NCI-H187 treated with DMSO at 0.1 percent for 48 hours (cell line): ENCODE measurements at places on chromosomes 5 and 9.

DNA sequence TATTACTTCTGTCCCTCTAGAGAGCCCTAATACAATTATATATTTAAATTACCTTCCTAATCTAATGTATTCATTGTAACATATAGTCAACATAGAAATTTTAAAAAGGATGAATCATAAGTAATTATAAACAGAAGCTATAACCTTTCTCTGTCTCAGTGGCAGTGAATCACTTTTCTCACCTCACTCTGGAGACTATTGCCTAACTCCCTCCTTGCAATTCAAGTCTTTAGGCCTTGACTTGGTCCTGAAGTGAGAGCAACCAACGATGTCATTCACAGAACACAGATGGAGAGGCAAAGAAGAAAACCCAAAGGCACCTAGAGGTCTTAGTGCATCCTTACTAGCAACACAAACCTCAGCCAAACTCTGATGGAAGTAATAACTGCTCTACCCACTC is 133.3 kb upstream of the DPYSL3 start:
- no peak for DNase-seq

- DNase-seq = no peak
Observed at GRCh38 chr5:175853573-175854230, 17.7 kb upstream of the CPLX2 start.

DNA sequence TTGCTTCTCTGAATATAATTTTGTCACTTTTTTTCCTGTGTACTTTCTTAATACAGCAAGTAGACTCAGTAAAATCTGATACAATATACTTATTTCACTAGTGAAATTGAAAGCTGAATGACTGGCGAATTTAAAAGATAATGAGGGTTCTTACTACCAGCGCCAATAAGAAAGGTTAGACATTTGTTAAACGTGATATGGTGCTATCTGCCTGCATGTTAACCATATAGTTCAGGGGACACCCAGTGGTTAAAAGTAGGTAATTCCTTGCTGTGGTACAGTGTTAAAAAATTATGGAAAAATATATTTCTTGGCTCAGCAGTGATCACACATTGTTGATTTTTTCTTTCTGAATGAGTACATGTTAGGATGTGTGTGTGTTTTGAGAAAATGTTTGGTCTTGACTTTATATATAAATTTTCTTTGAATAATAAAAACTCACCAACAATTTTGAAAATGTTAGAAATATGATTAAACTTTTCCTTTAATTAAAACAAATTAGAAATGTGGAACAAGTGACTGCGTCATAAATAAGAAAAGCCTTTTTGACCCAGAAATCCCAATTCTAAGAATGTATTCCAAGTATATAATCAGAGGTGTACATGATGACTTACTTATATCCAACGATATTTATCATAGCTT is 25.8 kb downstream of the CAST start:
- DNase-seq = no peak

- no peak for DNase-seq
Observed at GRCh38 chr9:131943351-131943841, 136.3 kb downstream of the MED27 start.

DNA sequence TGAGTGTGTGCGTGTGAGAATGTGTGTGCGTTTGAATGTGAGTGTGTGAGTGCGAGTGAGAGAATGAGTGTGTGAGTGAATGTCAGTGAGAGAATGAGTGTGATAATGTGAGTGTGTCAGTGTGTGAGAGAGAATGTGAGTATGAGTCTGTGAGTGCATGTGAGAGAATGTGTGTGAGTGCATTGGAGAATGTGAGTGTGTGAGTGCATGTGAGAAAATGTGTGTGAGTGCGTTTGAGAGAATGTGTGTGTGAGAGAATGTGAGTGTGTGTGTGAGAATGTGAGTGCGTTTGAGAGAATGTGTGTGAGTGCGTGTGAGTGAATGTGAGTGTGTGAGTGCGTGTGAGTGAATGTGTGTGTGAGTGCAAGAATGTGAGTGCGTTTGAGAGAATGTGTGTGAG is 39.0 kb upstream of the LHX2 start:
- no peak for DNase-seq

GRCh38 chr5:86974955-86975354 is 292.7 kb upstream of the RASA1 start:
- no peak for DNase-seq

GRCh38 chr5:107232788-107233187 is 437.9 kb downstream of the EFNA5 start:
- no peak for DNase-seq

GRCh38 chr9:69951411-69951810 is 92.2 kb upstream of the MAMDC2 start:
- no peak for DNase-seq

DNA sequence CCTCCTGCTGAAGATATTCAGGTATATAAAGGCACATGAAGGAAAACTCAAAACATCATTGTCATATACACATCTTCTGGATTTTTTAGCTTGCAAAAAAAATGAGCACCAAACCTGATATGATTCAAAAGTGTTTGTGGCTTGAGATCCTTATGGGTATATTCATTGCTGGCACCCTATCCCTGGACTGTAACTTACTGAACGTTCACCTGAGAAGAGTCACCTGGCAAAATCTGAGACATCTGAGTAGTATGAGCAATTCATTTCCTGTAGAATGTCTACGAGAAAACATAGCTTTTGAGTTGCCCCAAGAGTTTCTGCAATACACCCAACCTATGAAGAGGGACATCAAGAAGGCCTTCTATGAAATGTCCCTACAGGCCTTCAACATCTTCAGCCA is at the start of gene IFNK:
TSS of gene IFNK (plus strand) at position 55 of the 400 bp plus-strand sequence. CDS start at position 102, 47 bp downstream.
- no peak for DNase-seq

- DNase-seq = no peak
Observed at GRCh38 chr5:40682154-40683017, 2.7 kb downstream of the PTGER4 start.
